Left colon (tissue), 2 donors: ENCODE measurements at places on chromosomes 1 and 21. TPM values are rescaled to one million over a fixed set of nuclear protein-coding genes. Genes with fewer than 3 reads are reported as not detected.

GRCh38 chr1:244992833-244993232, 128.5 kb upstream of the HNRNPU start:
- DNase-seq = no peak

DNA sequence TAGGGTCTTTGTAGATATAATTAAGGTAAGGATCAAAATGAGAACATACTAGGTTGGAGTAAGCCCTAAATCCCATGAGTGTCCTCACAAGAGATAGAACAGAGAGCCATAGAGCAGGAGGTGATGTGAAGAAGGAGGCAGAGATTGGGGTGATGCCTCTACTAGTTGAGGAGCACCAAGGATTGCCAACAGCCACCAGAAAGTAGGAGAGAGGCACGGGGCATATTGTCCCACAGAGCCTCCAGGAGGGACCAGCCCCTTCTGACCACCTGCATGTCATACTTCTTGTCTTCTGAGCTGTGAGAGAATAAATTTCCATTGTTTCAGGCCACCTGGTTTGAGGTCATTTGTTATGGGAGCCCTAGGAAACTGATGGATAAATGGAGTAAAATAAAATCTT, 363.3 kb downstream of the RPS6KC1 start:
- DNase-seq = no peak

DNA sequence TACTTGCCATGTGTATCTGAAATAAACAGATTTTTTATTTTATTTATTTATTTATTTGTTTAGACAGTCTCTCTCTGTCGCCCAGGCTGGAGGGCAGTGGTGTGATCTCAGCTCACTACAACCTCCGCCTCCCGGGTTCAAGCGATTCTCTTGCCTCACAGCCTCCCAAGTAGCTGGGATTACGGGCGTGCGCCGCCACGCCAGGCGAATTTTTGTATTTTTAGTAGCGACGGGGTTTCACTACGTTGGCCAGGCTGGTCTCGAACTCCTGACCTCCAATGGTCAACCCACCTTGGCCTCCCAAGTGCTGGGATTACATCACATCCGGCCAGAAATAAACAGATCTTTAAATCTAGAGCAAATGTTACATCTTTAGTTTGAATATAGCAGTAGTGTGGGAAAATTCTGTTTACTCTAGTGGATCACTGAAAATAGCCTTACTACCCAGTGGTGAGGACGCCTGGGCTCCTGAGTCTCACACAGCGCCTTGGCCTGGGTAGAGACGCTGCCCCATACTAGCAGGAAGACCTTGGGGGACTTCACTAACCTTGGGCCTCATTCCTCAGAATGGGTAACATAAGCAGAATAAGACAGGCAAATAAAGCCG, 709 bp downstream of the GART start:
- DNase-seq = no peak

Gene CHIA
- not detected for total RNA-seq

- DNase-seq = no peak
These were observed 12.1 kb downstream of the CENPF start for GRCh38 chr1:214615109-214615508.

Gene FALEC
- not detected for total RNA-seq

Gene PDZK1IP1
- total RNA-seq = 107 TPM

Gene PI4KB
- total RNA-seq = 58.3 TPM

Gene NBPF8
- 2.8 TPM for total RNA-seq

DNA sequence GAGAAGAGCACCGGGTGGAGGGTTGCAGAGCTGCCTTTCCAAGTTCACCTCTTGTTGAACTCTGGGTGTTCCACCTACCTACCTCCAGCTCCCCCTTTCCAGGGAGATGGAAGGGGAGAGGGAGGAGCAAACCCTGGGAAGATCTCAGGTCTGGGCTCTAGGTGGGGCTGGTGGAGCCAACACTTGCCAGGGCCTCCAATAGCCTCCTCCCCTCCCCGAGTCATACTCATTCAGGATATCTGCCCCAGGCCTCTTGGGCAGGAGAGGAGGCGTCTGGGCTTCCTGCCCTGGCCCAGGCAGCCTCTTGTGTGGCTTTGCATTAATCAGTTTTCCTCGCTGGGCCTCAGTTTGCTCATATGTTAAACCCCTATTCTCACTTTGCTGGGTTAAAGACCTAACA, 13.4 kb downstream of the RAP1GAP start:
- DNase-seq = no peak

DNA sequence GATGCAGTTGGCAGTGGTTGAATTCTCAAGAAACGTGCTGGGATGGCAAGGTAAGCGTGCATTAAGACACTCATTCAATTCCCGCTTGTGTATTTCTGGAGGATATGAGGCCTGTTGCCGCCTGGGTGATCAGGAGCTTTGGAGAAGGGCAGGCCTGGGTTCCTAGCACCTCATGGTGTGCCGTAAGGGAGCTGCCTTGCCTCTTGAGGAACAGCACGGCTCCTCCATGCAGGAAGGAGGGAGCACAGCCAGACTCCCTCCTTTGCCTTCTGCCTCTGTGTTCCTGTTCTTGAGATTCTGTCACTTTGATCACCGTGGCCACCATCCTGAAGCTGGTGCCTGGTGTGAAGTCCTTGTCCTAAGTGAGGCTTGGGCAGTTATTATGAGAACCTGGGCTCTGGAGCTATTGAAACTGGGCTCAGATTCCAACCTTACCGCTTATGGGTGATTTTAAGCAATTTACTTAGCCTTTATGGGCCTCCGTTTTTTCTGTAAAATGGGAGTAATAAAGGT, 18.3 kb downstream of the SLFNL1 start:
- DNase-seq = no peak

- no peak for DNase-seq
These were observed 6.4 kb upstream of the TMCO2 start for GRCh38 chr1:40241362-40241761.

- DNase-seq = no peak
These were observed 109.1 kb upstream of the HOOK1 start for GRCh38 chr1:59705466-59706302.

Gene SEC16B
- 4.7 TPM for total RNA-seq

DNA sequence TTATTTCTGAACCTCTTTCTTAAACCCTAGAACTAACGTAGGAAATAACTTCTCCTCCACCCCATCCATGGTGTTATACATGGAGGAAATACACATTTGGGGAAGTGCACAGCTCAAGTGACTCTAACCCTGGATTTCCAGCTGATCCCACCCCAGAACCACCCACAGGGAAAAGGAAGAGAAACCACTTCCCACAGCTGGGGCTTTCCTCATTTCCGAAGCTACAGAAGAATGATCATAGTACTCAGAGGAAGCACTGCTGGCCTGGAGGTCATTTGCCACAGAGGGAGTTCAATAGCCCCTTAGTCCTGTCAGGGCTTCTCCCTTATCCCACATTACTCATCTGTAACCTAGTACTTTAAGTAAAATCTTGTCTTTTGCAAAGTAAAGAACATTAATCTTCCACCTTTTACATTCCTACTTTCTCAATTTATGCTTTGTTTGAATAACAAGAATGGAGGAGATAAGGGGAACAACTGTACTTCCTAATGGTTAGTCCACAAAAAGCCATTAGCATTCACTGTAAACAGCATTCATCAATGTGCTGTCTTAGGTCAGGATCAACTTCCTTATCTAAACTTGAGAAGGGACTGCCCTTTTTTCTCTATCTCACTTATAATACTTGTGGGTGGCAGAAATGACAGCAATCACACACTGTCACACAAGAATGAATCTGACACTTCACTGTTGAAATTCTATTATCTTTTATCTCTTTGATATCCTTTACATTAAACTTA, 63.0 kb upstream of the RGS1 start:
- DNase-seq = peak; percentile 26

DNA sequence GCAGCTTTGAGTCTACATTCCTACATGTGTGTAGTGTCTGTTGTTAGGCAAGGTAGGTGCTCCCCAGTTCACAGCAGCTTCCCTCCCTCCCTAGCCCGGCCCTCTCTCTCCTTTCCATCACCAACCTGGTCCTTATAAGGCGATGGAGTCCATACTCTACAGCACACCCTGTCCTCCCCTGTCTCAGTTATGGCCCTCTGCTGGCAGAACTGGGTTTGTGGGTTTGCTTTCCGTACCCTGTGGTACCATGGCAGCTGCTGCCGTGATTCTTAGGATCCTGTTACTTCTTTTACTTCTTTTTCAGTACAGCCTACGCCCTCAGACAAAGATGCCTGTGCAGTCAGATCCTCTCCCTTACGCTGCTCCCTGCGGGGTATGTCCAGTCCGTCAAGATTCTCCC, 31.7 kb downstream of the AK5 start:
- peak; percentile 9 for DNase-seq

GRCh38 chr1:112515311-112516009, 6.7 kb downstream of the WNT2B start:
- DNase-seq = no peak

Gene CD53
- total RNA-seq = 7.5 TPM

DNA sequence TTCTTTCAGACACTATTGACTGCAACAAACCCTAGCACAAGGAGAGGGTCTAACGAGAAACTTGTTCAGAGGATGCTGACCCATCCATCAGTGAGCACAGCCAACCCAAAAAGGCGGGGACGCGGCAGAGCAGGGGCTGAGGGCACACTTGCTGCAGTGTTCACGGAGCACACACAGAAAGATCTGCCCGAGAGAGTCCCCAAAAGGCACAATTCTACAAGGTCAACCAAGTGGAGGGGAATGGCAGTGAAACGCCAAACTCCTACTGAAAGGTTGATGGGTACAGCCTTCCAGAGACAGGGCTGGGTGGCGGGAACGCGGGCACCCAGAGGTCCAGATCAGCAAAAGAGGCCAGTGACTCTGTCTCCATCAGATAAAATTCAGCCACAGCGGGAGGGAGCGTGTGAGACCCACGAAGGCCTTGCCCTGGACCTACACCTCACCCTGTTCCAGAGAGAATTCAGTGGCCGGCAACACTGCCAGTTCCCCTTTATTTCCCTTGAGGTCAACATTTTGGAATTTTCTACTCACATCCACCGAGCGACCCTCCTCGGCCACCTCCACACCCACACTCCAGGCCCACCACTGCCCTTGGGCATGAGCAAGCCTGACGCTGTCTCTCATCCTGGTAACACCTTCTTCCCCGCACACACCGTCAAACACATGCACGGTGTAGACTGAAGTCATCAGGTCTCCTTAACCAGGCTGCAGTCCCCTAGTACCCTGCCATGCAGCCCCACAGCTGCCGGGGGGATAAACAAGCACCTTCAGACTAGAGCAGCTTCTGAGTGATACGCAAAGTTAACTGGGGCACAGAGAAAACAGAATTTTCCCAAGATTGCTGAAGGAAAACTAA, 5.5 kb downstream of the GNG4 start:
- DNase-seq = no peak

DNA sequence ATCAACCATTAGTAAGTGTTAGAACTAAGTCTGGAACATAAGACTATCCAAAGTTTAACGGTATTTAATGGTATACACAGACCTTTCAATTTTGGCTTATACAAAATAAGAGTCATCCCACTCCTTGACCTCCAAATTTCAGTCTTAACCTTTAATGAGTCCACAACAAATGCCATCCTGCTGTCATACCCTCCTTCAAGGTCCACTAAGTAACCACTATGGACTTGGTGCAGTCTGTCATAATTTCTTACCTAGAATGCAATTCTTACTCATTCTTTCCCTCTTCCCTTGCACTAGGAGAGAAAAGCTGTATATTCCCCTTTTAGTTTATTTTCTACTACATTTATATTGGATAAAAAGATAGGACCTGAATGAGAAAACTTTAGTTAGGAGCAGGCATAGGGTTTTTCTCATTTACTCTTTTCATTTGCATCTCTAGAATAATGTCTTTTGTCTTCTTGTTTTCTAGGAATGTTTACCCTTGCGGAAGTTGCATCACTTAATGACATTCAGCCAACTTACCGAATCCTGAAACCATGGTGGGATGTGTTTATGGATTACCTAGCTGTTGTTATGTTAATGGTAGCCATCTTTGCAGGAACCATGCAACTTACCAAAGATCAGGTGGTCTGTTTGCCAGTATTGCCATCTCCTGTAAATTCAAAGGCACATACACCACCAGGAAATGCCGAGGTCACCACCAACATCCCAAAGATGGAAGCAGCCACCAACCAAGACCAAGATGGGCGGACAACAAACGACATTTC, 62.1 kb upstream of the ZNF326 start:
- no peak for DNase-seq

Gene OR2L8
- not detected for total RNA-seq

DNA sequence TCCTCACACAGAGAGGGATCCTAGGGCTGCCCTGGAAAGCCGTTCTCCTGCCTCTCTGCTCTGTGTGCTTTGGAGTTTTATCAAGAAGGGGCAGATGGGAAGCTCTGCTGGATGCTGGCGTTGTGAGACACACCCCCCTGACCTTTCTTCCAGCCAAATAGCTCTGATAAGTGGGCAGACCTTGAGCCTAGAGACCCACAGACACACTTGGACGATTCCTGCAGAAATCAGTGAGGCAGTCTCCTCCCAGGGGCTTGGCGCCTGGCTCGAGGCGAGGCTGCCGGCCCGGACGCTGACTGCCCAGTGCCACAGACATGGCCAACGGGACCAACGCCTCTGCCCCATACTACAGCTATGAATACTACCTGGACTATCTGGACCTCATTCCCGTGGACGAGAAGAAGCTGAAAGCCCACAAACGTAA, at the start of gene MRAP:
Gene MRAP, plus strand, starts transcription at position 198 of the 424 bp plus-strand sequence. Its CDS starts 117 bp downstream, at position 315.
- DNase-seq = no peak

DNA sequence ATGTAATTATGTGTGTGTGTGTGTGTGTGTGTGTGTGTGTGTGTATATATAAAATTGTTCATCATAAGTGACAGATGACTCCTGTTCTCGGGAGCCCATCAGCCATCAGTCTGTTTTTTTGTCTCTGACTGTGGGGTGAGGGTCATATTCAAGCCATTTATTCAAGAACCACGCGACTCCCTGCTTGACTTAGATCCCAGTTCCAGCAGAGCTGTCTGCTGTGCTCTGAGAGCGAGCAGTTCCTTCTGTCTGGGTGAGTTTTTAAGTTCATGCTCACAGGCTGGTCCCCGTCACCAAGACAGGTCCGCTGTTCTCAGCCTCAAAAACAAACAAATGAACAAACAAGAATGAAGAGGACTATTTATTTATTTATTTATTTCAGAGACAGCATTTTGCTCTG, 18.3 kb upstream of the NPPB start:
- no peak for DNase-seq

DNA sequence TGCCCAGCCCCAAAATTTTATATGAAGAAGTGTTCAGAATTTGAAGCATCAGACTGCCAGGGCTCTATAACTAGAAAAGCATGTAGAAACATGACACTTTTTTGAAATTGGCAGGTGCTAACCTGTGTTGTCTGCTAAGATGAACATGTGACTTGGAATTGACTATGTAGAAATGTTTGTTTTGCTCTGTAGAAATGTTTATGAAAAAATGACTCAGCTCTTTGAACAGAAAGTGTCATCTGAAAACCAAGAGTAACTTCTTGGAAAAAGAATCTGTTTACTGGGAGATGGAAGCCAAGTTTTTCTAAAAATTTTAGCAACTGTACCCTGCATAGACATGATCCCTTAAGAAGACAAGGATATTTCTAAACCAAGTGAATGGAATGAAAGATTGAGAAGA, 59.2 kb downstream of the LHX9 start:
- no peak for DNase-seq
